ENCODE measurements at places on chromosomes 5 and 9.

DNA sequence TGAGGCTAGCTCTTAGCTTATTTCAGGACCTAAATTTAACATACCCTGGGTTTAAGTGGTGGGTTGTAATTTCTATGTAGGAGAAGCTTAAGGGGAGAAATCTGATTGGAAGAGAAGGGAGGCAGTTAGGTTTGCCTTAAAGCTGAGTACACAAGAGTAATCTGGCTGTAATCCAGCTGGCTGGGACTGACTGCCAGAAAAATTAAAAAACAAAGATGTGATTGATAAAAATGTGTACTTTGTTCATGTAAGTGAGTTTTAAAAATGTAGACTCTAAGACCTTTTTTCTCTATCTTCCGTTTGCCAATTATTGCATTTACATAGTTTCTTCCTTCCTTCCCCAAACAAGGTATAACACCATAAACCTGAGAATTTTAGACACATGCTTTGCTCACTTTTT lies 17.5 kb upstream of the MSMP start:
- DNase-seq, result no peak

DNA sequence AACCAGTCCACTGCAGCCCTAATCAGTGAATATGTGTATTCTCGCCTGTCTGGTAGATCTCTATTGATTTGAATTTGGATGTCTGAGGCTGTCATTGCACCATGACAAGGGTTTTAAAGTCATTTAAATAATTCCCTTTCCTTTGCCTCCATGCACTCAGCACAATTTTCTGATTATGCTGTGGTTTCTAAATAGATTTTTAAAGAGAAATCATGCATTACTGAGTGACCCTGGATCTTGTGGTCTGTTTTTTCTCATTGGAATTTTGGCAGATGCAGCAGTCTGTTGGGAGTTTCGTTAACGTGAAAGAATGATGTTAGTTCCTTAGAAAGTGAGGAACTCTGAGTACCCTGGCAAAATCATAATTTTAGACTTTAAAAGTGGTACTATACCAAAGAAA lies 396.0 kb downstream of the LRRC70 start:
- no peak for DNase-seq

DNA sequence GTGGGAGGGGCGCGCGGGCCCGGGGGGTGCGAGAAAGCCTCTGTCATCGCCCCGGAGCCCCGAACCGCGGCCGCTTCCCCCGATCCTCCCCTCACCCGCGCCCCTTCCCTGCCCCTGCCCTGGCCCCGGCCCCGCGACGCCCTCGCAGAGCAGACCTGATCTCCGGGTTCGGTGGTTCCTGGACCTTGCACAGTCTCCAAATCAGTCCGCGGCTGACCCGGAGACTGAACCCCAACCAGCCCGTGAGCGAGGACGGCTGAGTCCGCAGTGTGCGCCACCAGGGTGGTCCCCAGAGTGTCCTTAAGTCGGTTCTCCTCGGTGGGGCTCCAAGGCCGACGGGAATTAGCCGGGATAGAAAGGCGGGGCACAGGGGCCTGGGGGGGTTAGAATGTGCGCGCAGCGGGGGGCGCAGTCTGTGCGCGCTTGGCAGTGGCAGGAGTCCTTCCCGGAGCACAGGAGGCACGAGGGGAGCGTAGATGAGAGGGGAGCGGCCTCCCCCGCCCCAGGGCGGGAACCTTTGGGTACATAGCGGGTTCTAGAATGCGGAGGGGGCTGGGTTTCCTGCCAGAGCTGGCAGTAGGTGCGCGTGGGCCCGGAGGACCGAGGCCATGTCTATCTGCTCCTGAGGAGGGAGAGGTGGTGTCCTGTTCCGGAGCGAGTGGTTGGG lies 779 bp downstream of the PKN3 start:
- DNase-seq, result no peak

GRCh38 chr5:138212828-138213160 lies 329 bp downstream of the CDC23 start:
- DNase-seq, result no peak

DNA sequence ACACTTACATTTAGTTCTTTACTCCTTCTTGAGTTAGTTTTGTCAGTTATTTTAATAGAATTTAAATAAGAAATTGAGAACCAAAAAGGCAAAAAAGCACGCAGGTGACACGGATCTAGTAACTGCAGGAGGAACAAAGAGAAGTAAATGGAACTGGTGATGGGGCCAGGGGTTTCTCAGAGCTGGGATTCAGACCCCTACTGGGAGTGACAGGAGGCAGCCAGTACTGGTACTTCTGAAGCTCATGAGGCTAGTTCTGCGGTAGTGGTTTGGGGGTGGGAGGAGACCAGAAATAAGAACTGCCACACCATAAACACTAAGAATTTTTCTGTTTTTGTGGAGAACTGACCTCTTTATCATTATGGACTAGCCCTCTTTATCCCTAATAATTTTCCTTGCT lies 48.2 kb downstream of the OXCT1 start:
- DNase-seq, result no peak

DNA sequence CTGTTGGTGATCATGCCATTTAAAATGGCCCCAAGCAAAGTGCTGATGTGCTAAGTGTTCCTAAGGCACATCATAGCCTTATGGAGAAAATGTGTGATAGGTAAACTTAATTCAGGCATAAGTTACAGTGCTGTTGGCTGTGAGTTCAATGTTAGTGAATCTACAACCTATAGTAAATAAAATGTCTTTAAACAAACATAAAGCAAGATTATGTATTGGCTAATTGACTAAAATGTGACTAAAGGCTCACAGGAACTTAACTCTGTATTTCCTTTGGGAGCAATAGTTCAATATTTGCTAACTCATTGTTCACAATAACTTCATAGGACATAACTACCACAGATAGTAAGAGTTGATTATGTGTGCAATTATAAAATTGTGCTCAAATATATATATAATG lies 49.4 kb upstream of the LRRC19 start:
- no peak for DNase-seq

DNA sequence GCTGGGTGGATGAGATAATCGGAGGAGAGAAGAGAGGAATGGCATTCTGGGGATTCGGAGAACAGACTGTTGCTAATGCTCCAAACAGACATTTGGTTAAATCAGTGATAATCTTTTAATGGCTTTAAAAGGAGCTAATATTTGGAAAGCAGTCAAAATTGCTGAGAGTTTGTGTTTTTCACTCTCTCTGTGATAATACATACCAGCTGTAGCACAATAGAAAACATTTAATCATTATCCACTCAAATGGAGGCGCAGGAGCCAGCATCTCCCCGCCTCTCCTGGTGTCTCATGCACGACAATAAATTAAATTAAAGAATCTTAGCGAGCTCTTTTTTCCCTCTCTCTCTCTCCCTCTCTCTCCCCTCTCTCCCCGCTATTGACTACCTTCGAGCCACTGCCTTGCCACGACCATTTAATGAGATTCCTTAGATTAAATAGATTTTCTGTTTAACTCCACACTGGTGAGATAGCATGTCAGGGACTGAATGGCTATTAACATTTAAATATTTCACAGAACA lies 268.6 kb upstream of the MVB12B start:
- no peak for DNase-seq

- DNase-seq, result no peak
Measured at GRCh38 chr5:7036192-7036835, 323.1 kb downstream of the TENT4A start.

GRCh38 chr9:96344458-96345180 lies 38.9 kb downstream of the SLC35D2 start:
- no peak for DNase-seq

- no peak for DNase-seq
Measured at GRCh38 chr5:62001640-62002039, 304.4 kb upstream of the KIF2A start.

DNA sequence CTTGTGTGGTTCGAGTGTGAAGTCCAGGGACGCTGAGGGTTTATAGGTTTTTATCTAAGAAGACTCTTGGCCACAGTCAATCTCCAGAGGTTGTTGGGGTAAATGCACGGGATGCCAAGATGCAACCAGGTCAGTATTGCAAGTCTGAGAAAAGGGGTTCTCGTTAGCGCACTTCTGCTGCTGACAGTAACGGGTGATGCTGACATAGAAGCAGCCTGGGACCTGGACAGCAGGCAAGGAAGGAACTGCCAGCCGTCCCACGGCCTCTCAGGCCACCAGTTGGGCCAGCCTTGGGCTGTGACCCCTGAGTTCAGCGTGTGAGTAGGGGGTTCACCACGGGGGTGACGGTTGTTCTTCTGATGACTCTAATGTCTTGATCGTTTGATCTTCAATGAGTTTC lies 39.0 kb downstream of the TENT4A start:
- no peak for DNase-seq

DNA sequence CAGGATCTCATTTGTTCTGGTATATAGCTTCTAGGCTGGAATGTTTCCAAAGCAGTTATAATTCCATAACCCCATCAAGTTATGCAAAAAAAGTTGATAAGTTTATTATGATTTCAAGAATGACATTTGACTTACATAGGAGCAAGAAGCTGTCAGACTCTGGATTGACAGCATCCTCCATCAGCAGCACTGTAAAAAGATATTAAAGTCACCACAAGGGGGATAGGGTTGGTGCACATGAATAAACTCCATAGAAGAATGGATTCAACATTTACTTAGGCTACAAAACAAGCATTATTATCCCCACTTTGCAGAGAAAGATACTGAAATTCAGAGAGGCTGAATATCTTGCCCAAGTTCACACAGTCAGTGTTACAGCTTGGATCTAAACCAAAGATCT lies 208.9 kb upstream of the SLC30A5 start:
- no peak for DNase-seq

DNA sequence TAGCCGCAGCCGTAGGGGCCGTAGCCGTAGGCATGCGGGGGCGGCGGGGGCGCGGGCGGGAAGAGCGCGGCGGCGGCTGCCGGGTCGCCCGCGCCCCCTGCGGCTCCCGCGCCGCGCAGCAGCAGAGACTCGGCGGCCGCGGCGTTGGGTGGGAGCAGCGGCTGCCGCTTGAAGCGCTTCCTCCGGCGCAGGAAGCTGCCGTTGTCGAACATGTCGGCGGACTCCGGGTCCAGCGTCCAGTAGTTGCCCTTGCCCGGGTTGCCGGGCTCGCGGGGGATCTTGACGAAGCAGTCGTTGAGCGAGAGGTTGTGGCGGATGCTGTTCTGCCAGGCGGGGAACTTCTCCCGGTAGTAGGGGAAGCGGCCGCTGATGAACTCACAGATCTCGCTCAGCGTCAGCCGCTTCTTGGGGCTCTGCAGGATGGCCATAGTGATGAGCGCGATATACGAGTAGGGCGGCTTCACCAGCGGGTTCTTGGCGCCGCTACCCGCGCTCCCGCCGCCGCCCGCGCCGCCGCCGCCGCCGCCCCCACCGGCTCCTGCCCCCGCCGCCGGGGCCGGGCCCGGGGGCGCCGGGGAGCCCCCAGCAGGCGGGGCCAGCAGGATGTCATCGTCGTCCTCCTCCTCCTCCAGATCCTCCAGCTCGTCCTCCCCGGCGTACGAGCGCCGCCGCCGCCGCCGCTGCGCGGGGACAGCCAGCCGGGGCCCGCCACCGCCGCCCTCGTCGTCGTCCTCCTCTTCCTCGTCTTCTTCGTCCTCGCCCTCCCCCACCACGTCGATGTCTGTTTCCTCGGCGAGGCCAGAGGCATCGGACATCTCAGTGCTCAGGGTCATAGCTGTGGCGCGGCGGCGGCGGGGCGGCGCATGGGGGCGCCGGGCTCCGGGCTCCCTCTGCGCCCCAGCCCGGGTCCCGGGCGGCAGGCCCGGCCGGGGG lies 781 bp downstream of the FOXD1 start:
- DNase-seq, result no peak

DNA sequence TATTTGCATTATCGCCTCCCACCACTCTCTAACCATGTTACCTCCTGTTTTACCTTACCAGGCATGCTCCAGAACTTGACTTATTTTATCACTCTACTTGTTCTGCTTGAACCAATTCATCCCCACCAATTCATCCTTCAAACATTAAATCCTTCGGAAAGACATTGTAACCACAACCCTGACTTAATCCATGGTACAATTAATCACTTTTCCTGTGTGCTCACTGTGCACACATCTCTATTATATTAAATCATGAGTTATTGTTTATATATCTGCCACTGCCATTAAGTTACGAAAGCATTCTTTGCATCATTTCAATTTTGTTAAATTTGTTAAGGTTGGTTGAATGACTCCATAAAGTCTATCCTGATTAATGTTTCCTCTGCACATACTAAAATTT lies 7.4 kb upstream of the C5orf46 start:
- DNase-seq, result no peak

DNA sequence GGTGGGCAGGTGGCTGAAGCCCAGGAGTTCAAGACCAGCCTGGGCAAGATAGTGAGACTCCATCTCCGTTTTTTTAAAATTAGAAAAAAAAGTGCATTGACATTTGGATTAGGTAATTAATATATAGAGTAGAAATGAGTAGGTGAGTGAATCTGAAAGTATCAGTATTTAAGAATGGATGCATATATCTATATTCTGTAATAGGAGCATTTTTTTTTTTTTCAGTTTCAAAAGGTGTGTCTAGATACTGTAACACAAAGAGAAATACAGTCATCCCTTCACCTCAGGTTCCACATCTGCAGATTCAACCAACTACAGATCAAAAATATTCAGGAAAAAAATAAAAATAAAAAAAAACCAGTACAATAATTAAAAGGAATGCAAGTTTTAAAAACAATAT lies 50.8 kb downstream of the RBM27 start:
- DNase-seq, result no peak

DNA sequence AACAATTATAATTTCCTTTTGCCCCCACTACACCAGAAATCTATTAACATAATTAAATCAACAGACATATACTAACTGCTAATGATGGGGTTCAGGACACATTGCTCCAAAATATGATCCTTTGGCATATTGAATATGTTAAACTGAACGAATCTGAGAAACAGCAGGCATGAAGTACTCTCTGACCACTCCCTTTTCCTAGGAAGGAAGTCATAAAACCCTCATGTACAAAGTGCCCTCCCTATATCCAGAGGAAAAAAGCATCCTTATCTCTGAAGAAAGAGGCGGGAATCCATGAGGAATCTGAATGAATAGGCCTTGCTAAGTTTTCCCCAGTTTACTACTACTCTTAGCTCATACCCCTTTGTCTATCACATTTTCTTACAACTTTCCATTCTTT lies 67.9 kb downstream of the ADAMTS6 start:
- DNase-seq, result no peak

Data from stimulated activated CD8-positive, alpha-beta memory T cell treated with anti-CD3 and anti-CD28 coated beads, Interleukin-15, amount 100 ng/mL, for 4 hours (primary cell).